Astrocyte (in vitro differentiated cells and primary cell): ENCODE measurements at places on chromosomes 4 and X. TPM values are rescaled to one million over a fixed set of nuclear protein-coding genes. Genes with fewer than 3 reads are reported as not detected.

Gene CTAG2
- not detected in 2 replicates for total RNA-seq

Gene TMPRSS11D
- total RNA-seq: not detected in 2 replicates

Gene MAGED4
- 96.3 and 129 TPM in 2 replicates for total RNA-seq

Gene EDNRA
- 6.4 and 9.3 TPM in 2 replicates for total RNA-seq

Gene CENPU
- total RNA-seq: 3.0 and 6.0 TPM in 2 replicates

Gene SLC26A1
- total RNA-seq: 0.34 and 0.38 TPM in 2 replicates

Gene CTAG1A
- total RNA-seq: not detected in 2 replicates

GRCh38 chr4:100130964-100131363 lies 59.3 kb downstream of the DDIT4L start:
- H3K4me1 ChIP-seq: no peaks in the 10 kb centered on the region
- no peaks in the 10 kb centered on the region for H3K27me3 ChIP-seq
- H3K36me3 ChIP-seq: no peaks in the 10 kb centered on the region
- no peak for DNase-seq
- no peak overlapping the region for H3K4me3 ChIP-seq

- no peaks in the 10 kb centered on the region for H3K4me1 ChIP-seq
- H3K4me3 ChIP-seq: no peak overlapping the region
- no peaks in the 10 kb centered on the region for H3K27me3 ChIP-seq
- no peaks in the 10 kb centered on the region for H3K36me3 ChIP-seq
- H3K27ac ChIP-seq: no peak overlapping the region
Observed at GRCh38 chr4:176009254-176009653, 56.4 kb upstream of the WDR17 start.

GRCh38 chr4:26873391-26874026 lies 12.9 kb downstream of the STIM2 start:
- H3K27ac ChIP-seq: no peak overlapping the region
- no peak overlapping the region for H3K4me3 ChIP-seq
- H3K27me3 ChIP-seq: no peaks in the 10 kb centered on the region
- no peaks in the 10 kb centered on the region for H3K36me3 ChIP-seq
- H3K4me1 ChIP-seq: no peaks in the 10 kb centered on the region

DNA sequence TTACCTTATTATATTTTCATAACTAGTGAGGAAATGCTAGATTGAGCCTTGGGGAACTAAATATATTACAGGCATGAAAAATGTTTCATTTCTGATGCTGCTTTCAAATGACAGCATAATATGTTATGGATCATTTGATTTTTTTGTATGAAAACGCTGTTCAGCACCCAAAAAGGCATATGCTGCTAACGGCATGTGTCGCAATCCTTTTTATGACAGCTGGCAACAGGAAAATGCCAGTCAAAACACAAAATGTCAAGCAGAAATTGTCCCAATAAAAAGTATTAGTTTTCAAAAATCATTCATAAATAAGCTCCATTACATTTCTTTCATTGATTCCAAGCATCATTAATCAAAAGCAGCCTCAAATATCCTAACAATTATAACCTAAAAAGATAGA lies 1244.5 kb downstream of the PCDH7 start:
- H3K4me3 ChIP-seq: no peak overlapping the region
- DNase-seq: no peak
- no peak overlapping the region for H3K27ac ChIP-seq
- no peaks in the 10 kb centered on the region for H3K4me1 ChIP-seq

GRCh38 chrX:37779857-37780256 lies at the start of gene CYBB:
Gene CYBB (plus strand): TSS chrX:37780059. CDS start chrX:37780078, 19 bp downstream.
- H3K4me1 ChIP-seq: no peaks in the 10 kb centered on the region
- no peaks in the 10 kb centered on the region for H3K27me3 ChIP-seq
- H3K36me3 ChIP-seq: no peaks in the 10 kb centered on the region
- H3K4me3 ChIP-seq: no peak within 1 kb of the TSS
- DNase-seq: no peak
- H3K27ac ChIP-seq: no peak within 1 kb of the TSS

GRCh38 chrX:72394518-72395170 lies 88.9 kb upstream of the CITED1 start:
- peak; percentile 79 for DNase-seq
- H3K27me3 ChIP-seq: no peaks in the 10 kb centered on the region
- no peaks in the 10 kb centered on the region for H3K36me3 ChIP-seq
- peaks cover 3% of the 10 kb centered on the region for H3K4me1 ChIP-seq
- H3K4me3 ChIP-seq: no peak overlapping the region
- H3K27ac ChIP-seq: peak overlapping the region; percentile 30

DNA sequence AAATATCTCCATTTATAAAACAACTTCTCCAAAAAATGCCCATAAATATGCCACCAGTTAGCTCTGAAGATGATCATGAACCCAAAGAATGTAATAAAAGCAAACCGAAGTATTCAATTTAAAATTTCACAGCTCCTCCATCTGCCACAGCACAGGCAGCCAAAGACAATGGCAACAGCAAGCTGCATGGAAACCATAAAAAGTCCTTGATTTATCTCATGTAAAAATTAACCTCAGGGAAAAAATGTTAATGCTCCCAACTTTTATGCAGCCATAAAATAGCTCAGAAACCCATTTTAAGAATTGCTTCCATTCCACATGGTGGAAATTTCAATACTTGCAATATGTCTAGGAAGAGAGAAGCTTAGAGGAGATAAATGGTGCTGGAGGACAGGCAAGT lies 132.3 kb upstream of the ARHGEF9 start:
- no peak overlapping the region for H3K27ac ChIP-seq
- H3K27me3 ChIP-seq: no peaks in the 10 kb centered on the region
- H3K4me3 ChIP-seq: no peak overlapping the region
- H3K4me1 ChIP-seq: no peaks in the 10 kb centered on the region
- no peak for DNase-seq

DNA sequence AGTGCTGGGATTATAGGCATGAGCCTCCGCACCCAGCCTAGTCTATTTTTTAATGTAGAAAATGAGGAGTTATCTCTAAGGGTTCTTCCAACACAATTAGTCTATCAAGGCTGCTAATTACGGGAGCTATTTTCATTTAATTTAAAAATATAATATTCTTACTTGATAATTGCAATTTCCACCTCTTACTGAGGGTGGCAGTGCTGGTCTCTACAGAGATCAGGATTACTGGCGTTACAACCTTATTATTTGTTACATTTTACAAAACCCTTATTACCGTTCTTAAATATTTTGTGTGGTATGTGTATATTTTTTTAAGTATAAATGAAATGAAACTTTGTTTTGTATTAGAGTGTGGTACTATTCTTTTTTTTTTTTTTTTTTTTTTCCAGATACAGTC lies 17.6 kb upstream of the GK start:
- H3K27me3 ChIP-seq: no peaks in the 10 kb centered on the region
- no peaks in the 10 kb centered on the region for H3K36me3 ChIP-seq
- H3K27ac ChIP-seq: no peak overlapping the region
- no peak overlapping the region for H3K4me3 ChIP-seq
- DNase-seq: no peak

- DNase-seq: no peak
- H3K27me3 ChIP-seq: no peaks in the 10 kb centered on the region
- no peak overlapping the region for H3K4me3 ChIP-seq
- no peaks in the 10 kb centered on the region for H3K36me3 ChIP-seq
Observed at GRCh38 chrX:69032601-69033000, 132.7 kb downstream of the PJA1 start.

DNA sequence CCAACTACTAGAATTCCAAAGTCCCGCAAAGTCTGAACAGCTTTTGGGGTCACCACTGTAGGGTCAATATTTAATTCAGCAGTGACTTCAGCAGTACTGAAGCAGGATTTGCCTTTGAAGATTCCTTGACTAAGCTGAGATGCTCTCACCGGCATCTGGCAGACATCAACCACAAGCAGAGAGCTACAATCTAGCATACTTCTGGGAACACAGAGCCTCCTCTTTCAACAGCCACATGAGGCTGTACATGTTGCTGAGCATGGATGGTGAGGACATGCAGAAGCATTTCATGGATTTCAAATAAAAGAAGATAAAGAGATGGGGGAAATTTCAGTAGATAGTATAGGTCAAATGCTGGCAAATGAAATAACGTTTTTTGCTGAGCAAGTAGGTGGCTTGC lies 6.6 kb upstream of the ASB11 start:
- no peaks in the 10 kb centered on the region for H3K4me1 ChIP-seq
- no peak overlapping the region for H3K27ac ChIP-seq
- H3K27me3 ChIP-seq: no peaks in the 10 kb centered on the region

DNA sequence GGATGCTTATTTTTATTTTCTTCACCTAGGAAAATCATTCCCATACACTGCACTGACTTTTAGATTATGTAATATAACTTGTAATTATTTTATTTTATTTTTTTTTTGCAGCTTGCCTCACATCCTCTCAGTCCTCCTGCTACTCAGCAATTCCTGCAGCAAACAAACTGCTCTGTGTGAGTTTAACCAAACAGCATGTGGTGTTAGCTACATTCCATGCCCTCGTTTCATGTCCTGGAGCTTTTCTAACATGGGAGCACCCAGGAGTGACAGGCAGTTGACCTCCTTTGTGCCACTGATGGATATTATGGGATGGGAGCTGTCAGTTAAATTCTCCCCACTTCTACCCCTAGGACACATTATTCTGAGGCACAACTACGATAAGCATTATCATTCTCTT lies 24.8 kb downstream of the CXCL1 start:
- H3K27ac ChIP-seq: no peak overlapping the region
- H3K36me3 ChIP-seq: no peaks in the 10 kb centered on the region
- no peak overlapping the region for H3K4me3 ChIP-seq
- DNase-seq: no peak

- H3K4me3 ChIP-seq: no peak overlapping the region
- DNase-seq: no peak
- H3K4me1 ChIP-seq: no peaks in the 10 kb centered on the region
- no peak overlapping the region for H3K27ac ChIP-seq
- H3K27me3 ChIP-seq: no peaks in the 10 kb centered on the region
Observed at GRCh38 chr4:153421941-153422340, 44.2 kb upstream of the TMEM131L start.

GRCh38 chr4:8573266-8573665 lies 6.9 kb upstream of the GPR78 start:
- H3K27ac ChIP-seq: no peak overlapping the region
- DNase-seq: no peak
- no peaks in the 10 kb centered on the region for H3K36me3 ChIP-seq
- no peak overlapping the region for H3K4me3 ChIP-seq
- no peaks in the 10 kb centered on the region for H3K4me1 ChIP-seq

GRCh38 chr4:118927974-118928373 lies 39.3 kb downstream of the SYNPO2 start:
- no peaks in the 10 kb centered on the region for H3K36me3 ChIP-seq
- no peaks in the 10 kb centered on the region for H3K27me3 ChIP-seq
- H3K4me3 ChIP-seq: no peak overlapping the region
- H3K4me1 ChIP-seq: no peaks in the 10 kb centered on the region

DNA sequence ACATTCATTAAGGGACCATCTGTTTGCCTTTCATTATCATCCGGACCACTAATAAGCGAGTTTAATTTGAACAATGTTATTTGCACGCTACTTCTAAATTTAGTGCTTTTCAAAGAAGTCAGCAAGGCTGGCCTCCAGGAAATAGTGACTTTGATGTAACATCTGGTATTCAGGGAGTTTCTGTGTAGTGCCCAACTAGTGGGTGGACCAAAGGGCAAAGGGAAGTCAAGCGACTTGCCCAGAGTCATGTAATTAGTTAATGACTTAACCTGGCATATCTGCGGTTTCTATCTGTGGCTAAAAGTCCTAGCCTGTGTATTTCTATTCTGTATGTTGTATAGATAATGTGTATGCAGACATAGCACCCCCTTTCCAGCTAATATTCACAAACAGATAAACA lies 56.3 kb upstream of the LCORL start:
- DNase-seq: no peak
- H3K4me1 ChIP-seq: no peaks in the 10 kb centered on the region
- no peak overlapping the region for H3K4me3 ChIP-seq
- no peak overlapping the region for H3K27ac ChIP-seq
- no peaks in the 10 kb centered on the region for H3K27me3 ChIP-seq

DNA sequence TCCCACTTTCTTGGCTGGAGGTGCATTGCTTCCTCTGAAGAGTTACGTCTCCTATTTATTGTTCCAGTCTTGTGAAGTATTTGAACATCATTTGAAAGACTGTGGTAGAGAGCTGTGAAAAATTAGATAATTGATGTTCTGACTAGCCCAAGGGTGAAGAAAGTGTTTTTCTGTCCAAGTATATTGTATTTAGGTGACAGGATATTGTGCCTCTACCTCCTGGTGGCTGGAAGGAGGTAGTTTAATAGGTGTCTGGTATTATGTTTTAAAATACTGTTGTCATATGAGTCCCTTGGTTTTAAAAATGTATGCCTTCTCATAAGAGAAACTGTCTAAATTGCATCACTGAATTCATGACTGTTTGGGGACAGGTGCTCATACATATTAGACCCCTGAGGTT lies 226.0 kb downstream of the SPRY1 start:
- H3K27me3 ChIP-seq: no peaks in the 10 kb centered on the region
- H3K4me1 ChIP-seq: no peaks in the 10 kb centered on the region
- DNase-seq: no peak
- no peak overlapping the region for H3K4me3 ChIP-seq

DNA sequence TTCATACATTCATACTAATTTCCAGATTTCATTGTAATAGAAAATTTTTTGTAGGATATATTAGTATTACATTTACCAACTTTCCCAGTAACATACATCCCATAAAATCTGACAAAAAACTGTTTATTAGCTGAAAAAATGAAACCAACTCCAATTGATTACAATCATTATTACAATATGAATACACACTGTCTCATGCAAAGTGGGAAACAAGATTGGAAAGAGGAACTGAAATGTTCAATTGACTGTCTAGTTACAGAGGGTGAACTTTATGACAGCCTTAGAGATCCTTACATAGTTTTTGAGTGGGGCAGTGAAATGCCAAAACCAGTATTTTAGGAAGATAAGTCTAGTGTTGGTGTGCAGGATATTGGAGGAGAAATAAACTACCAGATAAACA lies 2.3 kb upstream of the AMBN start:
- no peak for DNase-seq
- H3K36me3 ChIP-seq: no peaks in the 10 kb centered on the region
- H3K4me3 ChIP-seq: no peak overlapping the region
- H3K27ac ChIP-seq: no peak overlapping the region
- H3K27me3 ChIP-seq: no peaks in the 10 kb centered on the region

DNA sequence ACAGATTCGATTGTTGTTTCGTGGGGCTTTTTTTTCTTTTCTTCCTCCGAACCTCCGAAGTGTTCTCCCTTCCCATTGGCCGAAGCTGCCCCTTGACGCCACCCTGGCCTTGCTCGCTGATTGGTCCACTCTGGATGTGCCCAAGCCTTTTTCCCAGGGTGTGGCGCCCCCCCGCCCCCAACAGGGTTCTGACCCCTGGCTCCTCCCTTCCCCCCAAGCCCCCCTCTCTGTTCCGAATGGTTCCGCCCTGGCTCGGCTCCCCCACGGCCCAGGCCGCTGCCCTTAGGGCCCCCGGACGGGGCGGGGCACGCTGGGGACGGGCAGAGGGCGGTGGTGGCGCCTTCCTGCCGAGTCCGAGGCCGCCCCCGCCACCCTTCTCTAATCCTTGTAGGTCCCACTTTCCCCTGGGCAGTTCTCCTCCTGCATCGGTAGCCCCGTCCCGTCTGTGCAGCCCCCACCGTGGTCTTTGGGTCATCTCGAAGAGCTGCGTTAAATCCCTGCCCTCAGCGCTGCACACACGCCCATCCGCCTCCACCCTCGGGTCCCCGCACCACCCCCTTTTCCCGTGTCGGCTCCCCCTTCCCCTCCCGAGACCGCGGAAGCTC lies 25.5 kb downstream of the UTP14A start:
- peak overlapping the region; percentile 77 for H3K27ac ChIP-seq
- peaks cover 12% of the 10 kb centered on the region for H3K36me3 ChIP-seq
- H3K4me3 ChIP-seq: peak overlapping the region; percentile 63
- DNase-seq: peak; percentile 82
